Activated CD4-positive, alpha-beta T cell treated with anti-CD3 and anti-CD28 coated beads, Interleukin-2, amount 50 U/mL, for 1 hour (primary cell): ENCODE measurements at places on chromosomes 2 and 18.

- DNase-seq: no peak
Observed at GRCh38 chr2:202690321-202690900, 55.6 kb downstream of the FAM117B start.

DNA sequence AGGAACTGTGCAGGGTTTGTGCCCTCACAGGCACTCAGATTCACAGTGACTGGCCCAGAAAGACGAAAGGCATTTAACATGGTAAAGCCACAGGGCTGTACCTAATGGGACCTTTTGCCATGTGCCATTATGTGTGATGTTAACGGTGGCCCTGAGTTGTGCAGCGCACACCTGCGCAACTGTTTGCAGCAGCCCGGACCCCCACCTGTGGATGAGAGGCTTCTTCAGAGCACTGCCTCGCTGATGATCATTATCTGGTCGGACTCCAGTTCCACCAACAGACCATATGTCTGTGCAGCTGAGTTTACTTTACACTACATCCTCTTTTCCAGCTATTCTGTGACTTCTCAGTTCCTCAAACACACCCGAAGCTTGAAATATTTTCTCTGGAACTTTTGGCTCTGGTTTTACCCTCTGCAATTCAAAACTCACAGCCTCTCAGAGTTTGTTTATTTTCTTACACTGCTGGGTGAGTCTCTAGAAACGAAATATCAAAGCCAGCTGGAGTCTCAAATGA, 35.6 kb upstream of the UBE2F start:
- DNase-seq: no peak

DNA sequence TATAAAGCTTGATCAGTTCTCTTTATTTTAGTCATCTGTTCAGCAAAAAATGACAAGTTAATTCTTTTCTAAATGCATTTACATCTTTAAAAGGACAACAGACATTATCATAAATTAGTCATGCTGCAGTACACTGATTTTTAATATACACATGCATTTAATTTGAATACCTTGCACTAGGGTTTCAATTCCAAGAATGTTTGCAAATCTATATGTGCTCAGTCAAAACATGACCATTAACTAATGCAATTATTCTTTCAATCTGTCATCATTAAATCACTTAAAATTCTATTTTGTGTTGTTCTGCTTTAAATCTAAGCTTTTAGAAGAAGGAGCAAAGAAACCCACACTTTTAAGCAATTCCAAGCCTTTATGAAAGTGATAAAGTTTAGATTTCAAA, 342.6 kb downstream of the THSD7B start:
- DNase-seq: no peak

DNA sequence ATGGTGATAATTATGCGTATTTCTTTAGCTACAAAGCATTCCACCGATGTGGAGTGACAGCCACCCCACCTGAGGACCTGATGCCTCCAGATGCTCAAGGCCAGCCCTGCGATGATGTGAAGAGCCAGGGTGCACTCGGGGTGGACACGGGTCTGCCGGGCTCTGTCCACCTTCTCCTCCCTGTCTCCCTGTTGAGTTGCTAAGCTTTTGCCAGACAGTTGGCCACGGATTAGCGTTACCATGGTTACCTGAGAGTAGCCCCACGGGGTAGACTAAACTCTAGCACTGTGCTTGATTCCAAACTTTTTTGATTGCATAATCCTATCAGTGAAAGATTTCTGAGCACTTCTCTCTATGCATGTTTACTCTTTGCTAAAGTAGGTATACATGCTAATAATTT, 86.2 kb downstream of the SMIM21 start:
- no peak for DNase-seq

DNA sequence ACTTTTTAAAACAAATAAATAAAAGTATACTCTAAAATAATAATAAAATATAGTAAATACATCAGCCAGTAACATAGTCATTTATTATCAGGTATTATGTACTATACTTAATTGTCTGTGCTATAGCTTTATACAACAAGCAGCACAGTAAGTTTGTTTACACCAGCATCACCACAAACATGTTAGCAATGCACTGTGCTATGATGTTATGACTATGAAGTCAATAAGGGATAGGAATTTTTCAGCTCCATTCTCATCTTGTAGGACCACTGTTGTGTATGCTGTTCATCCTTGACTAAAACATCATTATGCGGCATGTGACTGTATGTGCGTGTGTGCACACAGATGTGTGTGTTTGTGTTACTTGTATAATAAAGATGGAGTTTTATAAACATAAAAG, 137.5 kb downstream of the LYPD6B start:
- DNase-seq: no peak

- DNase-seq: no peak
Observed at GRCh38 chr2:201971531-201972228, 62.0 kb upstream of the FZD7 start.

- DNase-seq: no peak
Observed at GRCh38 chr18:64276311-64277090, 127.6 kb upstream of the LINC00305 start.

GRCh38 chr18:23115683-23116096, 19.6 kb upstream of the CABLES1 start:
- DNase-seq: no peak

GRCh38 chr18:55073116-55073515, 113.9 kb upstream of the CCDC68 start:
- no peak for DNase-seq

- DNase-seq: peak; percentile 31
Observed at GRCh38 chr2:241659150-241659739, 21.8 kb downstream of the ATG4B start.
